Right ventricle myocardium inferior (tissue), 1 donor: ENCODE measurements at places on chromosomes 6 and 20. TPM values are rescaled to one million over a fixed set of nuclear protein-coding genes. Genes with fewer than 3 reads are reported as not detected.

- no peak for DNase-seq
Measured at GRCh38 chr20:44072384-44072783, 114.6 kb downstream of the JPH2 start.

PRPH2 gene
- total RNA-seq, result 0.49 TPM

GRCh38 chr20:36802326-36803222, 29.0 kb upstream of the DSN1 start:
- DNase-seq, result no peak

FRK gene
- total RNA-seq, result 7.3 TPM

MAP7 gene
- 3.2 TPM for total RNA-seq

DNA sequence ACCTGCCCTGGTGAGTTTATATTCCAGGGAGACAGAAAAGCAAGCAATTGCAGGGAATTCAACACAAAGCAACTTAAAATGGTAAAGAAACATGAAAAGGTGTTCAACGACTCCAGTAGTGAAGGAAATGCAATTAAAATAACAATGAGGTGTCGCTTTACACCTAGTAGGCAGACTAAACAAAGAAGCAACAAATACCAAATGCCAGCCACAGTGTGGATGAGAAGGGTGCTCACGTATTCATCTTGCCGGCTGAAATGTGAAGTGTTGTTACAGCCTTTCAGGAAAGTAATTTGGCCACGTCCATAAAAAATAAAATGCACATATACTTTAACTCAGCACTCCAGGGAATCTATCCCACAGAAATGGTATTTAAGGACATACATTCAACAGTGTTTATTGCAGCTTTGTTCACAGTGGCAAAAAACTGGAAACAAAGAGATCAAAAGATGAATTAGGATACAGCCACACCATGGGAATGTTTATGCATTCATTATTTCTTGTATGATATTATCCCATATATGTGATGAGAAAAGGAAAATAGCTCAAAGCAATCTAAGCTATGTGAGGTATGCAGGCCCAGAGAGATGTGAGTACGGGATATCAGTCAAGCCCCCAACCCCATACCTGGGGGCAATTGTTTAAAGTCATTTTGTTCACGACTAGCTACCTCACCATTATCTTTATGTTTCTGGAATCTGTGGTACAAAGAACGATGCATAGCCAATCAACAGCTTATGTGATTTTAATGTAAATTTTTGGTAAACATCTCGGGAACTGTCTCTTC, 266.0 kb upstream of the SOX4 start:
- no peak for DNase-seq

ADGRF5 gene
- total RNA-seq, result 48.0 TPM

RFX6 gene
- not detected for total RNA-seq

DNA sequence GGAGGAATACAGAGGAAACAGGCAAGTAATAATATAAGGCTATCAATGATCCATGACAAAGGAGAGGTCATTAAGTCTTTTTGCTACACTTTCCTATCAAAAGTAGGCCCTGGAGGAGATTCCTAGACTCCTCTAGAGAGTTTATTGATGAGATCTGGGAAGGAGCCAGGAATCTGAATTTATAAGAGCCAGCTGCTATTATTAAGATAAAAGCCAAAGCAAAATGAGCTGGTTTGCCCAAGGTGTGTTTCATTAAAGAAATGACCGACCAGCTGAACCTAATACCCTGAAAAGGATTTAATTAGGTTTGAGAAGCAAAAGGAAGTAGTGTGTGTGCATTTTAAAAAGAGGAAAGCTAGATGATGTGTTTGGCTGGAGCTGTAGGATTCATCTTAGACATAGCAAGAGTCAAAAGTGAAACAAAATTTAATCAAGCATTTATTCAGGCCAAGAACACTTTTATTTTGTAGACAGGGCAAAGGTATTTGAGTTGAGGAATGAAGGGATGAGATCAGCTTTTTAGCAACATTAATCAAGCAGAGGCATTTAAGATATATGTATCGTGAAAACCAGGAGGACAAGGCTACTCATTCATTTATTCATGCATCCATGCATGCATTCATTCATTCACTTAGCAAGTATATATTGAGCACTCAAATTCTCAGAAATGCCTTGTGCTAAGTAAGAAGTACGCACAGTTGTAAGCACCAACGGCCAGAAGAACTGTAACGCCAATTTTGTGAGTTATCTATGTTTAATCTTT, 43.5 kb upstream of the SCAF8 start:
- no peak for DNase-seq

TGIF2 gene
- total RNA-seq, result 4.5 TPM

NKX2-2 gene
- not detected for total RNA-seq

FOXF2 gene
- 0.24 TPM for total RNA-seq

GRCh38 chr6:167835260-167835659, 8.5 kb downstream of the AFDN start:
- no peak for DNase-seq

DNA sequence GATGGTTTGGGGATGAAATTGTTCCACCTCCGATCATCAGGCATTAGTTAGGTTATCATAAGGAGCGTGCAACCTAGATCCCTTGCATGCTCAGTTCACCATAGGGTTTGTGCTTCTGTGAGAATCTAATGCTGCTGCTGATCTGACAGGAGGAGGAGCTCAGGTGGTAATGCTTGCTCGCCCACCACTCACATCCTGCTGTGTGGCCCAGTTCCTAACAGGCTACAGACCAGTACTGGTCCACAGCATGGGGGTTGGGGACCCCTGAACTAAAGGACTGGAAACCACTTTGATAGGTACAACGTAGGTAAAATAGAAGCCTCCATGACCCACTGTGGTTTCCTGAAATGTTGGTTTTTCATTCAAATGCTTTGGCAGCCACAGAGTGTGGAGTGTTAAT, 109.3 kb upstream of the PROKR2 start:
- DNase-seq, result no peak

- DNase-seq, result no peak
Measured at GRCh38 chr20:23700931-23701330, 12.1 kb upstream of the CST4 start.

DNA sequence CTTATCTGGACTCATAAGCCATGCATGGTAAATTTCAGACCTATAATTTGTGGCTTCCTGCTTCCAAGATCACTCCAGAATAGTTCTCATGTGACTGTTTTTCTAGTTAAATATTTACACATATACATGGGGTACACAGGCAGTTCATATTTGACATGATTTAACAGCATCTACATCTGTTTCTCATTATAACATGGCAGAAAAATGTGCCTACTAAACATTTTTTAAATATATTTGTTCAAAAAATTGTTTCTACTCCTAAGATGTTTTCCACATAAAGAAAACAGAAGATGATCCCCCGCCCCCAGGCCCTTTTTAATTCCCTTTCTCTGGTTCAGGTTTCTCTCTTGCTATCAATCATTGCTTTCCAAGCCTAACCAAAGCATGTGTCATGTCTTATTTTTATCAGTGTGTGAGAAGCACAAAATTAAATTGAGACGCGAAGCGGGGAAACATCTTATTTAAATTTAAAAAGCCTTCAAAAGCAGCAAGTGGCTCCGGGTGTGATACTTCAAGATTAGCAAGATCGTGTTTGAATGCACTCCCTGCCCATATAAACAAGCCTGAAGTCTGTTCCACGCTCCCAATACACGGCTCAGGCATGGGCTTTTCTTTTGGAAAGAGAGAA, 37.3 kb downstream of the IPCEF1 start:
- no peak for DNase-seq

DPPA5 gene
- total RNA-seq, result not detected

FAM83B gene
- 1.8 TPM for total RNA-seq

CST3 gene
- 1,033 TPM for total RNA-seq

DNA sequence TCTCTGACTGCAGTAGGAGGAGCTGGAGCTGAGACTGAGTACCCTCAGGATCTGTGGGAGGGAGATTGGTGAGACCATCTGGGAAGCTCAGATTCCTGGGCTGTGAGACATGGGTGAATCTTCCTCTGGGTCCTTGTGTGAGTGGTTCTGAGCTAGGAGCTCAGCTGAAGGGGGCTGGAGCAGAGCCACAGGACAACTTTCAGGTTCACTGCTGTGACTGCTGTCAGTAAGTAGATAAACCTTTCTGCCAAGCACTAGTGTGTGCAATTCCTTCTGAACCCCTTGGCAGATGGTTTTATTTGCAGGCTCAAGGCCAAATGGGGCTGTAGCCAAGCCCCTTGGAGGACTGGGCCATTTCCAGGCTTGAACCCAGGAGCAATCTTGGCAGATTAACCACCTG, 49.6 kb upstream of the SNAP91 start:
- no peak for DNase-seq

ARFGEF3 gene
- 1.4 TPM for total RNA-seq

COL9A1 gene
- 0.14 TPM for total RNA-seq

C6orf141 gene
- total RNA-seq, result not detected

RAET1G gene
- total RNA-seq, result 0.22 TPM

TMEM217 gene
- total RNA-seq, result 0.30 TPM

DNA sequence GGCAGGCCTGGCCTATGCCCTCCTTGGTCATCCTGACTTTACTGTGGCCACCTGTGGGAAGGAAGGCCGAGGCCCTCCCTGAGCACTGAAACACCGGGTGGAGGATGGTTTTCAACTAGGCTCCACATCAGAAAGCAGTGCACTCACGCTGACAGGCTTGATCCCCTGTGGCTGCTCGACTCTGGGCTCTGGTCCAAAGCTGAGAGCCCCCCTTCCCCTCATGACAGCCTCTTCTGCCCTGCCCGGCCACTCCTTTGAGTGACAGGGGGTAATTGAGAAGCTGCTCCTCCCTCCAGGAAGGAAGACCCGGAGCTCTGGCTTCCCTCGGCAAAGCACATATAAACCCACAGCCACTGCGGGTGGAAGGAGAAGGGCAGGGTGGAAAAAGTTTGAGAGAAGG, 43.6 kb downstream of the MUC22 start:
- DNase-seq, result no peak

- no peak for DNase-seq
Measured at GRCh38 chr6:45808917-45809316, 206.7 kb downstream of the CLIC5 start.

CDYL gene
- total RNA-seq, result 32.1 TPM

DNA sequence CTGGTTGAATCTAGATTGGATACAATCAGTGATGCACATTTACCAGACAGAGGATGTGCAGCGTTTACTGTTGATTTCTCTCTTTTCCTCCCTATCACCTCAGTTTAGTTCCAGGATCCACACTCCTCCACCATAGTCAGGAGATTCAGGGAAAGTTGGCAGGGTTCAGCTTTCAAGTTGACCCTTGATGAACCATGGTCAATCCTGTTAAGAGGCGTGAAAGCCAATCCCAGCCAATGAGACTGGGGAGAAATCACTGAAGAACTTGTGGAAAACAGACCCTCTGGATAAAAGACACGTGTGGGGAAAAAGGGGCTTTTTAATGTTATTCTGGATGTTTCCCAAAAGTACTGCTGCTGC, 19.2 kb upstream of the SCP2D1 start:
- DNase-seq, result no peak

GRCh38 chr6:168956884-168957730, 296.5 kb downstream of the THBS2 start:
- DNase-seq, result no peak

- no peak for DNase-seq
Measured at GRCh38 chr6:167416676-167417430, 92.0 kb downstream of the TTLL2 start.

EFCAB8 gene
- total RNA-seq, result 0.43 TPM

DNA sequence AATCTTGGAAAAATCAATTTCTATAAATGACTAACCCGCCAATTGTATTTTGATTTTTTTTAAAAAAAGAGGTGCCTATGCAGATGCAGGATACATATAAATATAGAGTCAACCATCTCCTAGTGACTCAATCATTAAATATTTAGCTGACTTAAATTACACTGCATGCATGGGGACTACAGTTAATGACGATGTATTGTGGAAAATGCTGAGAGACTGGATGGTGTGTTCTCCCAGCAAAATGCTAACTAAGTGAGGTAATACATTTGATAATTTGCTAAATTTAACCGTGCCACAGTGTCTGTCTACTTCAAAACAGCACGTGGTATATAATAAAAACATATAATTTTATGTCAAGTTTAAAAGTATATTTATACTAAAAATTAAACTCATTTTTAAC, 341.6 kb downstream of the PRKN start:
- no peak for DNase-seq

DNA sequence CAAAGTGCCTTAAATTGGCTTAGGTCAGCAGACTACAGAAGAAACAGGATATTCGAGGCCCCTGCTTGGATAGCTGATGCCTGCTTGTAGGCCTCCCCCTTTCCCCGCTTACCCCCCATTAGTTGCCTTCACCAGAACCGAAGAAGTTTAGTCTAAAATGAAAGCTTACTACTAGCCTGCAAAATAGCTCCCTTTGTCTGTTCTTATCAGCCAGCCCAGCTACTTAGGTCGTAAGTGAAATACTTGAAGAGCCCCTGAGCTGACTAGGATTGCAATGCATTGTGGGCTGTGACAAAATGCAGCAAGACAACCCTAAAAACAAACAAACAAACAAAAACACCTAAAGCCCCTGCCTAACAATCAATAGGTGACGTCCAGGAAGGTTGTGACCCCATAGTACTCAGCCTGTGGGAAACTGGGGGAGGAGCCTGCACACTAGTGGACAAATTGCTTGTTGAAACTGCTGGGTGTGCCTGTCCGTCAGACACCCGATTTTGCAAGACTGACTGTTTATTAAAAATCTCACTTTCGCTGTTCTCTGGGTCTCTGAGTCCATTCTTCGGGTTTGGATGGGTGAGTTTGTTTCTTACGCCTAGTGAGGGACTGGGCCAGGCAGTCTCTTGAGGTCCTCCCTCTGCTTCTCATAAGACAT, 105.0 kb upstream of the DUSP22 start:
- no peak for DNase-seq

MICA gene
- 8.3 TPM for total RNA-seq

GRCh38 chr6:154134471-154135147, 95.6 kb downstream of the OPRM1 start:
- no peak for DNase-seq

ZC2HC1B gene
- total RNA-seq, result not detected

GPX5 gene
- not detected for total RNA-seq
